ENCODE measurements at places on chromosomes 1 and 21. TPM values are rescaled to one million over a fixed set of nuclear protein-coding genes. Genes with fewer than 3 reads are reported as not detected.

DNA sequence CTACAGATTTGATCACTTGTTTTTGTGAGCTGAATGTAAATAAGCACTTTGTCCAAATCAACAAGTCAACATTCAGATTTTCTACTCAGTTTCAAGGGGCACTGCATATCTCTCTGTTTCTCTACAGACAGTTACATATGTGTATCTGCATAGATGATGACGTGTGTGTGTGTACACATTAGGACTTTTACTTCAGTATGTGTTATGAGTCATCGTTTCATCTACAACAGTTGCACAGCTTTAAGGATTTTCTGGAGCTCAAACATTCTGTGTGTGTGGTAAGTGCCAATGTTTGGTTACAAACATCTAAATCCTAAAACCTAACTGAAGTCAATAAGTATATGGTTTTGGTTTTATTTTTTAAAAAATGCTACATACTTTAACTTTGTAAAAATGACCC is 494.5 kb upstream of the PBX1 start:
- H3K4me1 ChIP-seq = no peaks in the 10 kb centered on the region
- no peaks in the 10 kb centered on the region for H3K36me3 ChIP-seq
- no peak overlapping the region for H3K4me3 ChIP-seq
- no peak for DNase-seq
- no peak overlapping the region for H3K27ac ChIP-seq
- H3K27me3 ChIP-seq = no peaks in the 10 kb centered on the region

- H3K4me1 ChIP-seq = peaks cover under 1% of the 10 kb centered on the region
- no peak overlapping the region for H3K4me3 ChIP-seq
- DNase-seq = no peak
- no peaks in the 10 kb centered on the region for H3K36me3 ChIP-seq
- H3K27me3 ChIP-seq = no peaks in the 10 kb centered on the region
- H3K27ac ChIP-seq = no peak overlapping the region
Observed at GRCh38 chr1:162726555-162726954, 63.9 kb upstream of the HSD17B7 start.

Gene RAB3B
- not detected for total RNA-seq

Gene PAPPA2
- total RNA-seq = 1.1 TPM

Gene PRELP
- 244 TPM for total RNA-seq

Gene NR5A2
- 3.6 TPM for total RNA-seq
